ENCODE measurements at places on chromosomes 7 and 10.

DNA sequence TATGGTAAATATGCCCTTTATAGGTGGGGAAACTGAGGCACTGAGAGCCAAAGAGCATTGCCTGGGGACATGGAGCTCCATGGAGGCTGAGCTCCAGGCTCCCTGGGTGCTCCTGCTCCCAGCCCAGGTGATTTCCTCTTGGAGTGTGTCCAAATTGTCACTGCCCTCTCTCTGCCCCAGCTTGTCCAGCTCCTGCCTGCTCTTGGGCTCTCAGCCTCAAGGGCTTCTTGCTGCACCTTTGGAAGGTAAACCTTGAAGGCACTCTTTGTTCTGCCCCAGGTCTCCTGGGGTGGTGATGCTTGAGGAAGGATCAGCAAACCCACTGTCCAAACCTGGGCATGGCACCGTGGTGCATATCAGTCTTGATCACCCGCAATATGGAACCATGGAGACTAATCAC, 166.1 kb downstream of the RPS24 start:
- no peak for DNase-seq

DNA sequence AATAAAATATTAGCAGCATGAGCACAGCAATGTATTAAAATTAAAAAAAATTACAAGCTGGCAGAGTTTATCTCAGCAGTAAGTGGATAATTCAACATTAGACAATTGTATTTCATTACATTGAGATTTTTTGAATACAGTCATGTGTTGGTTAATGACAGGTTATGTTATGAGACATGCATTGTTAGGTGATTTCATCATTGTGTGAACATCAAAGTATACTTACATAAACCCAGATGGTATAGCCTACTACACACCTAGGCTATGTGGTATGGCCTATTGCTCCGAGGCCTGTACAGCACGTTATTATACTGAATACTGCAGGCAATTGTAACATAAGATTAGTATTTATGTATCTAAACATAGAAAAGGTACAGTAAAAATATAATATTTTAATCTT, 29.7 kb downstream of the CCDC6 start:
- DNase-seq = no peak

DNA sequence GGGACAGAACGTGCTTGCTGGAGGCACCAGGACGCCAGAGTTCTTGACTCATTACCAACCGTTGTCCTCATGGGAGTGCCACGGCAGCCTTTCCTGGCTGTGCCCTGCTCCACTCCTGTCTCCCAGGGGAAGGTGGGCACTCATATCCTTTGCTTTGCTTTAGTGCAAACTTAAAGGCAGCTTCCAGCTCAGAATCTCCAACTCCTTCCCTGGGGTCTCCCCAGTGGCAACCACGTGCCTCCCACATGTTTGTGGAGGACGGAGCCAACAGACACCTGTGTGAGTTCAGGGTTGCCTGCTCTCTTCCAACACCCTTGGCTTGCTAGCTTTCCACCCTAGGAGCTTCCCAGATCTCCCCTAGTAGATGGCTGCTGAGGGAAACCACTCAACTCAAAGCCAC, 52.0 kb upstream of the HMX3 start:
- no peak for DNase-seq

GRCh38 chr7:30642789-30643188, 39.5 kb downstream of the CRHR2 start:
- no peak for DNase-seq

GRCh38 chr10:112732277-112732921, 217.6 kb upstream of the TCF7L2 start:
- DNase-seq = no peak

- DNase-seq = no peak
Observed at GRCh38 chr7:44867073-44867995, 18.0 kb downstream of the PURB start.

- DNase-seq = no peak
Observed at GRCh38 chr7:100556541-100556940, 17.2 kb downstream of the SAP25 start.

GRCh38 chr7:7829667-7830066, 111.3 kb upstream of the RPA3 start:
- DNase-seq = no peak

GRCh38 chr10:35852721-35853120, 210.6 kb upstream of the FZD8 start:
- no peak for DNase-seq

DNA sequence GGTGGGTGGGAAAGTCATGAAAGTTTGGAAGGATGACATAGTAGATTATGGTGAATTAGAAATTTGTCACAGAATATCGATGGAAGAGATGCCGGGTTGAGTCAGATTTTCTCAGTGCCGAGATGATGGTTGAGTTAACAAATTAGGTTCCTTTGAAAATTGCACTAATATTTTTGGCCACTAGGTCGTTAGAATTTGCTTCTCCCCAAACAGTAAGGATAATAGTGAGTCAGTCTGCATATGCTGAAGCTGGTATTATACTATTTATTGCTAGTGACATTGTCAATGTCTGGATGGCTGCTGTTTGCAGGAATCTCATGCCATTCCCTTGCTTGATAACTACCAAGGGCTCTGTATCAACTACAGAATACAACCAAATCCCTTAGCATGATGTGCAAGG, 37.7 kb upstream of the MINDY3 start:
- no peak for DNase-seq

DNA sequence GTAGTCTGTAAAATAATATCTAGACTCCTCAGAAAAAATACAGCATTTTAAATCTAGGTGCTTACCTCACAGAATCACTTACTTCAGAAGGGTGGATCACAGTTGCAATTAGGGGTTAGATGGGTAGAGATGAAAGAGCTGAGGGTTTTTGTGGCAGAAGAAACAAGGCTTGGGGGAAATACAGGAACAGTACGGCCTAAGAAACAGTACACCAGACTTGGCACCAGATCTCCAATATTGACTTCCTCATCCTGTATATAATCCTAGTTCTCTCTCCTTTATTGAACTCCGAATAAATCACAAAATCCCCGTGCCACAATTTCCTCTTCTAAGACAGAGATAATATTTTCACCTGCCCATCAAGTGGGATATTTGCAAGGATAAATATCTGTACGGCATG, 14.3 kb downstream of the CEP41 start:
- DNase-seq = no peak

DNA sequence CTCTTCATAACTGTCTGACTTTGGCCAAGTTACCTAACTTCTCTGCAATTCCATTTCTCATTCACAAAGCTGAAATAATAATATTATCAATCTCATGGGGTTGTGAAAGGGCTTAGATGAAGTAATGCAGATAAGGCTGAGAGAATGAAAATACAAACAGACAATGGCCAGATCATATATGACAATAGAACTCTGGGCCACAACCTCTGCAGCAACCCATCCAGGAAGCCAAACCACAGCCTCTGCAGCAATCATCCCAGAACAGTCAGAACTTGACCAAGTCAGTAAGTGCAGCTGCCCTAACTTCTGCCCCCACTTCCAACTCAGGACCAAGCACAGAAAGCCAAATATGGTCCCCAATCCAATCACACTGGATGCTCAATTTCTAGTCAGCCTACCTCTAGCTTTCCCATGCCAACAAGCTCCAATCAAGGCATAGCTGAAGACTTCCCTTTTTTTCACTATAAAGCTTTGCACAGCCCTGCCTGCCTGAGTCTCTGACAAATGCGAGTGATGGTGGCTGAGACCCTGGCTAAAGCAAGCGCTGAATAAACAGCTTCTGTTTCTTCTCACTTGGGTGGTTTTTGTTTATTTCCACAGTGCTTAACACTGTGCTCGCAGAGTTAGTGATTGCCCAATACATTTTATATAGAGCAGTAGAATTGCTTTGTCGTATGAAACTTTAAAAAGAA, 34.8 kb upstream of the TNPO3 start:
- DNase-seq = no peak

DNA sequence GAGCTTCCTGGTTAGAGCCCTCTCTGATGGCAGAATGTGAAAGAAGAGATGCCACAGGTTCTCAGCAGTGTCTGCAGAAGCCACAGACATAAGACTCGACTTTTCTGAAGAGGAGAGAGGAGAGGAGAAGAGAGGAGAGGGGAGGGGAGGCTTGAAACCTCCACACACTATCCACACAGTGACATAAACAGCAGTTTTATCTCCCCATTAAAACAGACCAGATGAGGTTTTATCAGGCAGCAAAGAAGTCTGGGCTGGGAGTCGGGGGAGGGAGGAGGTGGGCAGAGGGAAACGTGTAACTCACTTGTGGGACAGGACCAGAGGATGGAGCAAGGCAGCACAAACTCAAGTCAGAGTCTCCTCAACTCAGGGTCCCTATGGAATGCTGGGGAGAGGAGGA, 76.5 kb downstream of the XPNPEP1 start:
- DNase-seq = no peak

DNA sequence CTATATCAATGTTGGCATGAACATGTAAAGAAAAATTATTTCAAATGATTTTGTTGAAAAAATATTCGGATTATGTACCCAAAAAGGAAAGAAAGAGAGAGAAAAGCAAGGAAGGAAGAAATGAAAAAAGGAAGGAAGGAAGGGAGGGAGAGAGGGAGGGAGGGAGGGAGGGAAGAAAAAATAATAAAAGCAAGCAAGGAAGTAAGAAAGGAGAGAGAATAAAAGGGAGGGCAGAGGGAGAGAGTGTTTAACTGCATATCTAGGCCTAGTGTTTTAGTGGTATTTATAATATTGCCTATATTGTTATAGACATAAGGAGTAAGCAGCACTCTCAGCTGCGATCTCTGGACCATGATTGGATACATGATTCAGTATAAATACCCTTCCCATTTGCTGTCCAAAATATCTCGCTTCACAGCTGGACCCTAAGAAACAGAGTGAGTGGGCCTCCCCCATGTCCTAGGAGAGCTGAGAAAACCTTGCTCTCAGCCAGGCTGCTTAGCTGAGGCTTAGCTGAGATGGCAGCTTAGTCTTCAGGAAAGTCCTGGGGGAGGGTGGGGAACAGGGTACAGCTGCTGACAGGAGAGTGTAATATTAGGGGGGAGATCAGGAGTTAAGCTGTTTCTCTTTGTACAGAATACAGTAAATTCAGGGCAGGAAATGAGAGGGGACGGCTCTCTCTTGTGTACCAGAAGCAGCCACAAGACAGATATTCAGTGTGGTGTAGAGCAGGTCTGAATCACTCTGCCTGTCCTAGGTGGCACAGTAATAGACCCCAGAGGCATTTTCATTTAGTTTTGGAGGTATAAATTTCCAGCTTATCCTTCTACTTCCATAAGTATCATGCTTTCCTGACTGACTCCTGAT, 66.8 kb upstream of the TARP start:
- DNase-seq = no peak

- DNase-seq = no peak
Observed at GRCh38 chr7:119748251-119748860, 524.6 kb upstream of the KCND2 start.

GRCh38 chr10:129339841-129340240, 127.2 kb upstream of the MGMT start:
- DNase-seq = no peak

- DNase-seq = no peak
Observed at GRCh38 chr7:139494835-139495579, 11.5 kb upstream of the KLRG2 start.

GRCh38 chr10:128095027-128095752, 31.0 kb downstream of the MKI67 start:
- peak; percentile 9 for DNase-seq

- no peak for DNase-seq
Observed at GRCh38 chr7:47586925-47587324, 5.0 kb upstream of the TNS3 start.
